ENCODE measurements at places on chromosomes 4 and X. TPM values are rescaled to one million over a fixed set of nuclear protein-coding genes. Genes with fewer than 3 reads are reported as not detected.
A peak's percentile ranks its signal among the peaks of the same experiment; 100 is the strongest.

GRCh38 chr4:118883861-118884260, 4.8 kb upstream of the SYNPO2 start:
- H3K4me1 ChIP-seq: no peaks in the 10 kb centered on the region
- DNase-seq: no peak
- H3K27me3 ChIP-seq: no peaks in the 10 kb centered on the region
- no peak overlapping the region for H3K4me3 ChIP-seq

DNA sequence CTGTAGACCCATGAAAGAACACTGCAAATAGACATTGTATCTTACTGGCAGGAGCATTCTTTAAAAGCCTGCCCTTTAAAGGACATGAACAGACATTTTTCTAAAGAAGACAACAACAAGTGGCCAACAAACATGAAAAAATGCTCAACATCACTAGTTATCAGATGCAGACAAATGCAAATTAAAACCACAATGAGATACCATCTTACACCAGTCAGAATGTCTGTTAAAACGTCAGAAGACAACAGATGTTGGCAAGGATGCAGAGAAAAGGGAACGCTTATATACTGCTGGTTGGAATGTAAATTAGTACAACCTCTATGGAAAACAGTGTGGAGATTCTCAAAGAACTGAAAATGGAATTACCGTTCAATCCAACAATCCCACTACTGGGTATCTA, 77.2 kb downstream of the ATP10D start:
- no peak overlapping the region for H3K27ac ChIP-seq
- no peaks in the 10 kb centered on the region for H3K27me3 ChIP-seq
- no peak overlapping the region for H3K4me3 ChIP-seq
- DNase-seq: no peak

GRCh38 chr4:185904381-185904780, 92.4 kb upstream of the SORBS2 start:
- no peaks in the 10 kb centered on the region for H3K4me1 ChIP-seq
- no peaks in the 10 kb centered on the region for H3K36me3 ChIP-seq
- H3K27me3 ChIP-seq: no peaks in the 10 kb centered on the region
- H3K27ac ChIP-seq: no peak overlapping the region

- H3K27ac ChIP-seq: peak overlapping the region; percentile 44
- no peak for DNase-seq
- H3K4me3 ChIP-seq: no peak overlapping the region
- no peaks in the 10 kb centered on the region for H3K4me1 ChIP-seq
Observed at GRCh38 chrX:17292111-17292527, 82.9 kb upstream of the NHS start.

DNA sequence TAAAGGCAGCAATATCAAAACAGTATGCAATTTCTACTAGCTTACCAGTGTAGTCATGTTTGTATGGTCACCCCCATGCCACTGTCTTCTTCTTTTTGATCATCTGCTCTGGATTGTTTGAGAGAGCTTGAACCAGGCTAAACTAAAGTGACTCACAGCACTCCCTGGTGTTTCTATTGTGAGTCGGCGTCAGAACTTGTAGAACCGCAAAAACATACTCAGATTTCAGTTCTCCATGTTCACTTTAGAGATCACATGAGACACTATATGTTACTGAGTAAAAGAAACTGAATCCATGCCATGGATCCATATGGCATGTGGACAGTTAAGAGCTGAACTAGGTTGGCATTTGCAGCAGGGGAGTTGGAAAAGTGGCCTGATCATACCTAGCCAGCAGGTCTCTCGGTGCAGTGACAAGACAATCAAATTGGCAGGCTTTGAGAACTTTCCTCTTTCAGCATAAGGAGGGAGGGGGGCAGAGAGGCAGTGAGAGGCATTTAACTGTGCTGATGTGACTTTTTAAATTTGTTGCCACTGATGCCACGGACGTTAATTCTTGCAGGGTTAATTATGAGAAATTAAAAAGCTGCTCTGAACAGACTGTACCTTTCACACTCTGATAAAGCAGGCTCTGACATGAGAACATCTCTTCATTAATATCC, 88.4 kb downstream of the AFF2 start:
- no peaks in the 10 kb centered on the region for H3K36me3 ChIP-seq
- H3K4me3 ChIP-seq: no peak overlapping the region
- H3K4me1 ChIP-seq: no peaks in the 10 kb centered on the region
- no peaks in the 10 kb centered on the region for H3K27me3 ChIP-seq
- no peak overlapping the region for H3K27ac ChIP-seq
- no peak for DNase-seq

DNA sequence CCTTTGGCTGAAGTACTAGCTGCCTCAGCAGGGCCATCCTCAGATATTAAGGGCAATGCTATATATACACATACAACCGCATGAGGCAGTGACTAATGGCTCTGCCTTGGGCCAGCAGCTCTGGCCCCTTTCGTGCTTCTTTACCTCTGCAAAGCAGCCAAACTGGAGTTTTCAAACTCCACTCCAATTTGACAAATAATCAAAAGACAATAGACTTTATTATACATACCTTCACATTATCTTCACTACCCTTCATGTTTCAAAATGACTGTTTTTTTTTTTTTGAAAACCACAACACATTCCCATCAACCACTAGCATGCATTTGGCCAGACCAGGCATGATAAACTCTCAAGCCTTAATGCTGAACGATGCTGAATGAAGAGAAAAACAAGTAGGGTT, 187.7 kb downstream of the ENOX2 start:
- no peak overlapping the region for H3K27ac ChIP-seq
- H3K36me3 ChIP-seq: no peaks in the 10 kb centered on the region
- H3K4me3 ChIP-seq: no peak overlapping the region
- no peaks in the 10 kb centered on the region for H3K4me1 ChIP-seq
- no peak for DNase-seq

Gene PRDM8
- total RNA-seq: 15.0 TPM

Gene PAGE4
- not detected for total RNA-seq

Gene TRAPPC2
- total RNA-seq: 14.2 TPM

Gene DDX3X
- 202 TPM for total RNA-seq

Gene SHISA3
- total RNA-seq: 4.4 TPM

Gene DDIT4L
- 5.4 TPM for total RNA-seq
